ENCODE measurements at places on chromosomes 6 and 20. TPM values are rescaled to one million over a fixed set of nuclear protein-coding genes. Genes with fewer than 3 reads are reported as not detected.

The MMP24OS gene
- polyA plus RNA-seq, result 7.7 TPM

The ELOVL4 gene
- polyA plus RNA-seq, result 47.9 TPM

The COL9A1 gene
- polyA plus RNA-seq, result 1.8 TPM

The COL21A1 gene
- polyA plus RNA-seq, result not detected

The LINC00237 gene
- polyA plus RNA-seq, result not detected

The FOXA2 gene
- polyA plus RNA-seq, result not detected

The SEC23B gene
- 77.8 TPM for polyA plus RNA-seq

The IMPG1 gene
- polyA plus RNA-seq, result not detected

The SLC17A3 gene
- not detected for polyA plus RNA-seq

The WRNIP1 gene
- polyA plus RNA-seq, result 93.7 TPM

The MUC22 gene
- not detected for polyA plus RNA-seq

The SYNDIG1 gene
- polyA plus RNA-seq, result 0.46 TPM

The AGER gene
- 7.5 TPM for polyA plus RNA-seq

The BICRAL gene
- 8.2 TPM for polyA plus RNA-seq

The ERMARD gene
- polyA plus RNA-seq, result 51.2 TPM

The RBM24 gene
- 4.9 TPM for polyA plus RNA-seq

The ID4 gene
- polyA plus RNA-seq, result 506 TPM

The LBP gene
- polyA plus RNA-seq, result not detected

The TAF8 gene
- 5.1 TPM for polyA plus RNA-seq

The MACROD2 gene
- 23.2 TPM for polyA plus RNA-seq

The POU5F1 gene
- not detected for polyA plus RNA-seq

The HLA-A gene
- 58.7 TPM for polyA plus RNA-seq

The MCHR2 gene
- polyA plus RNA-seq, result not detected

The IL17F gene
- polyA plus RNA-seq, result not detected

All from neural cell (in vitro differentiated cells).